NCI-H524 treated with DMSO at 0.1 percent for 48 hours (cell line): ENCODE measurements at places on chromosomes 12 and 14.

GRCh38 chr14:31934767-31935266, 142.3 kb upstream of the ARHGAP5 start:
- peak; percentile 87 for DNase-seq

DNA sequence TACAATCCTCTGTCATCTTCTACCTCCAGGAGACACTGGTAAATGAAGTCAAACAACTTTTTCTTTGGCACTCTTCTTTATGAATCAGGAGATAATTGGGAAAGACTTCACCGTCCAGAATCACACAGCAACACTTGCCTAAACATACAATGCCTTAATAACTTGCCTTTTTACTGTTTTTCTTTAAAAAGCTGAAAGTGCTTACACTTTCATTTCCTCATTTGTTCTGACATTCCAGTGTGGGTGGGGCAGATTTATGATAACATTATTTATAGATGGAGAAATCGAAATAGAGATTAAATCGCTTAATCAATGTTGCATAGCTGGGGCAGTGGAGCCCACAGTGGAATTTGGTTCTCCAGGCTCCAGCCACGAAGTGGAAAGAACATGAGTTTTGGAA, 2.8 kb upstream of the FRS2 start:
- DNase-seq = no peak

- DNase-seq = no peak
Measured at GRCh38 chr14:23545740-23546365, 5.7 kb downstream of the ZFHX2 start.

GRCh38 chr14:90536511-90537191, 139.8 kb downstream of the CALM1 start:
- DNase-seq = no peak

DNA sequence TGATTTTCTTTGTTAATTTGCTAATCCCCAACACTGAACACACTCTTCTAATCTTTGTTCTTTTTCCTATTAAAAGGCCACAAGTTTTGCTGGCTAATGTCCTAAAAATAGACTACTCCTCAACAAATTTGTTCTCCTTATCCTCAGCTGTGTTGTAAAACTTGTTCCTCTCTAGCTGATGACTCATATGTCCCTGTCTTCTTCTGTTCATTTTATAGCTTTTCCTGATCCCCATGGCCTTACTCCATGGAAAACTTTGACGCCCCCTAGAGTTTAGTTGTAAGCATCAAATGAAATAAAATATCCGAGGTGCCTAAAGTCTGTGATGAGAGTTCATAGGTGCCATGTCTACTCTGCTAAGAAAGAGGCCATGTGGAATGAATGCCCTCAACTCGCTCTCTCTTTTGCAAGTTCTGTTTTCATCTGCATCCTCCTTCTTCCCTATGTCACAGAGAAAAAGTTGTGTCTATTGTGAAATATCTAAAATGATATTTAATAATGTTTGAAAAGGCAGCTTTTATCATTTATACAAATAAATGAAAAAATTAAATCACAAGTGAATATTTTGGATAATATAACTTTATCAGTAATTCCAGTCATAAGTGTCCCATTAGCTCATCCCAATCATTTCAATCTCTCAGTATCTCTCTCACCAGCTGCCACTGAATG, 237.9 kb downstream of the IPO8 start:
- no peak for DNase-seq

DNA sequence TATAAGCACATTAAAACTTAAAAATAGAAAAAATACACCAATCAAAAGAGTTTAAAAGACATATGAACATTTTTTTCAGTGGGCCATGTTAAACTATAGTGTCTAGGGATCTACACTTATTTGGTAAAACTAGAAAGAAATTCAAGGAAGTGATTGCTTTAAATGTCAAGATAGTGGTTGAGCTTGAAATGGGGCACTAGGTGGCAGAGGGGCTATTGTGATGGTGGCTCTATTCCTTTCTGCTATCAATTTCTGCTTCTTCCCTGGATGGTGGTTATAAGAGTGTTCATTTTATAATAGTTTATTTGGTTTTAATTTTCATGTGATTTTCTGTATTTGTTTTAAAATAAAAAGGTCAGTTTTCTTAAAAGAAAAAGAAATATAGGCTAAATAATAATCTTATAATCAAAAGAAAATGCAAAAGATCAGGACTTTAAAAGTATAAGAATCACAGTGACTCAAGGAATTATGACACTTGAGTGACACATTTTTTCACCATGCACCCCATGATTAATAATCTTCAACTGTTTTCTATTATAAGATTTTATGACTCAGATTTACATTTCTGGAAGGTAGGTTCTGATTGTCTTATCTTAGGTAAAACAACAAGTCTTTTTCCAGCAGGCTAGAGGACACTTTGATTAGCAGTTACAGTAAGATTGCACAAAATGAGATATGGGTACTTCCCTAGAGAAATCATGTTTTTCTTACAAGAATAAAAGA, 137.5 kb downstream of the FSCB start:
- DNase-seq = no peak

GRCh38 chr14:22979748-22980392, 2.5 kb downstream of the AJUBA start:
- DNase-seq = no peak

GRCh38 chr12:53076461-53076860, 2.7 kb downstream of the SPRYD3 start:
- DNase-seq = no peak

DNA sequence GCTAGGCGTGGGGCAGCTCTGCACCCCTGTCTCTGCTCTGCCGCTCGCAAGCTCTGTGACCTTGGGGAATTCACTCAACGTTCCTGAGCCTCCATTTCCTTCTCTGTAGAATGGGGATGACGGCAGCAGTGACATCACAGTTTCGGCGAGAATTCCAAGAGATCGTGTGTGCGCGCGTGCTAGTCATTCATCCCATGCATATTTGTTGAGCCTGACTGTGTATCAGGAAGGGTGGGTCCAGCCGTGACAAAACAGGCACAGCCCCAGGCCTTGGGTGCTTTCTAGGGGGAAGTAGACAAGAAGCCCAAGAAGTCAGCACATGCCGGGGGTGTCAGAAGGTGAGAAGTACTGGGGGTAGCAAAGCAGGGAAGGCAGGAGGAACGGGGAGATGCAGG, 145.6 kb upstream of the NCOR2 start:
- DNase-seq = no peak

DNA sequence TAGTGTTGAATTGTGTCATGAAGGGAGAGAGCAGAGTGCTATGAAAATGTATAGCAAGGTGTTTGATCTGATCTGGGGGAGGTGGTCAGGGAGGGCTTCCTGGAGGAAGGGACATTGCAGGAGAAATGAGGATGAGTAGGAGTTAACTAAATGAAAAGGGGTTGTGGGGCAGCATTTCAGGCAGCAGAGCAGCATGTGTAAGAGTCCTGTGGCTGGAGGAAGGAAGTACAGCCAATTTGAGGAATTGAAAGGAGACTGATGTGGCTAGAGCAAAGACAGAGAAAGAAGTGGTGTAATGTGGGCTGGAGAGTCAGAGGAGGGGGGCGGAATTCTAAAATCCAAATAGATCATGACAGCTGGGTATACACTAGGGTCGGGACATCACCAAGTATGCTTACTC, 20.5 kb downstream of the NPC2 start:
- no peak for DNase-seq

GRCh38 chr14:51087031-51087441, 7.9 kb downstream of the TRIM9 start:
- DNase-seq = no peak

DNA sequence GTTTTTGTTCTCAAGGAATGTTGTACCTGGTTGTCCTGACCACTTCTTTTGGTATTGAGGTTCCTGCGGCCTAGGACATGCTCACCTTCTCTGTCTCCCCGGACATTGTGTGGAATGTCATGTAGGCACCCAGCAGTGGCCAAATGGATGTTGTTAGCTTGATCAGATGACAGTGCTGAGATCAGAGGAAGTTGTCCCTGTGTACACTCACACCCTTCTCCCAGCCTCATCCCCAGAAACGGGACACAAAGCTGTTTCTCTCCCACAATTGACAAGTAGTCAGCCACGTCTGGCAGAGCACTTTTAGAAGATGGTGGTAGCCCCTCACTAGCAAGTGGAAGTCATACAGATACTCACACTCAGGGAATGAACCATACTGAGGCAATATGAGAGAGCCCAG, 3.0 kb downstream of the PLEKHH1 start:
- no peak for DNase-seq

DNA sequence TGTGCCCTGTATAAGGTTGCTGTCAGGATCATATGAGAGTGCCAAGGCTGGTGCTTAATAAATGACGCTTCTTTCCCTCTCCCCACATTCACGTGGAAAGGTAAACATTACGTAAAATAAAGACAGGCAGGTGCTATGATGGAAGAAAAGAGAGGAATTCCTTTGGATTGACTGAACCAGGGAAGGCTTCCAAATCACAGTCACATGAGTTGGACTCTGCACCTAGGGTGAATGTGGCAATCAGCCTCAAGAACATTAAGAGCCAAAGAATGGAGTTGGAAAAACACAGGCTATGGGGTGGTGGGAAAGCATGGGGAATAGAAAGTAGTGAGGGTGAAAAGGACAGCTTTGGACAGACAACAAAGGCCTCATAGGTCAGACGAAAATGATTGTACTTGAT, 473.1 kb downstream of the VRK1 start:
- DNase-seq = no peak

DNA sequence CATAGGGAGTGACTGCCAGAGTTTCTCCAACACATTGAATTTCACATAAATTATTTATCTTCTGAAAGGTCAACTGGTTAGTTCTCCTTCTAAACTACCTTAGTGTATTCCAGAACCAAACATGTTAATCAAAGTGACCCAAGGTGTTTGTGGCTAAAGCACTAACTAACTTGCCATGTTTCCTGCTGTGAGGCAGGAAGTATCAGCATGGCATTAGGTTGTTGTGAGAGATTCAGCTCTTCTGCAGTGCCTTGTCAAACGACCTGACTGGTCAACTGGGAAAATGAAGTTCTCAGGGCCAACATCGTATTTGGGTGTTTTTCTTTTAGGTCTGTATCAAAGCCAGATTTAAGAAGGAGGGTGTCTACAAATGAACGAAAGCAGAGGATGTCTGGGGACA, 448.1 kb downstream of the APAF1 start:
- DNase-seq = no peak
